ENCODE measurements at places on chromosomes 2 and 18.

DNA sequence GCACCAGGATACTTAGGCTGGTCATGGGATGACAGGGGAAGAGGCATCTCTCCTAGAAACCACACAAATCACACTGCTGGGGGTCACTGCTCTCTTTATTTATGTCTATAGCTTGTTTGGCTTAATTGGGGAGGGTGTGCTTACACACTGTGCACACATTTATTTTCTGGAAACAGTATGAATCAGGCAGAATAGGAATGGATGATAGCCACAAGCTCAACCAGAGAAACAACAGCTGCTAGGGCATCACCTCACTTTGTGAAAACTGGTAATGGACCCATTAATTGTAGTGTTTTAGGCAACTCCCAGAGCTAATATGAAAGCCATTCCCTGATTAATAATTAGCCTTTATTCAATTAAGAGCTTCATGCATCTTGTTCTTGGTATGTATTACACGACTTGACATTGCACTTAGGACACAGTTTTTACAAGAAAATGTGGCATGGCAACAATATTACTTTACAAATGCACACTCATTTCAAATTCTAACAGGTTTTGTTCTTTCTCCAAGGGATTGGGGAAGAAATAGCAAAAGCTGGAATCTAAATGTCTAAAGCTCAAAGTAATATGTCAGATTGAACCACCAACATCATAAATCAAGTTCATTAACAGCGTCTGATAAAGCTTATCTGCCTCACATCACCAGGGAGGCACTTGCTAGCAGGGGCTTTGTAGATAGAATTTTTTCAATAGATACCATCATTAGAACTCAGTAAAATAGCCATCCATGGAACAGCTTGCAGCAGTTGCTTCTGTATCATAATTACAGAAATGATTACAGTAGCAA lies 361.9 kb upstream of the FSHR start:
- DNase-seq = no peak

GRCh38 chr18:57446322-57446721 lies 11.1 kb downstream of the ONECUT2 start:
- no peak for DNase-seq

DNA sequence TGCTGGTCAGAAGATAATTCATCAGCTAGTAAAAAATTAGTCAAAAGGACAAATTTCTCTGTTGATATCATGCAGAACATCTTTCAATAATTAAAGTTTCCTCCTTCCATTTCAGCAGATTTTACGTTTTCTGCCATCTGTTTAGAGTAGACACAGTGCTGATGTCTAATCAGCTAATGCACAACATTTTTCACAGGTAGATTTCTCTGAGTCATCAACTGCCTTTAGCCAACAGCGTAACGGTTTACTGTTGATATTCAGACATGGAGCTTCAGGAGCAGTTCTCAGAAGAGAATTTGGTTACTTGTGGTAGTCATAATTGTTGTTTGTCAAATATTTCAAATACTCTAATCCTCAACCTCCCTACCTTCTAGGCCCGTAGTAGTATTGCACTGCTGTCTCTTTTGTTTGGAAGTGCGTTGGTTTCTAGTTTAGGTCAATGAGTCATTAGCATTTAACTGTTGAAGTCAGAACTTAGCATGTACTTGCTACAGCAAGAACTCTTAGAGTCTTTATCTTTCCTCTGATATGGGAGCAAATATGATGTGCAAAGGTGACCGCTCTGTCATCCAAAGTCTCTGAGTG lies 86.8 kb upstream of the TFPI start:
- DNase-seq = no peak

DNA sequence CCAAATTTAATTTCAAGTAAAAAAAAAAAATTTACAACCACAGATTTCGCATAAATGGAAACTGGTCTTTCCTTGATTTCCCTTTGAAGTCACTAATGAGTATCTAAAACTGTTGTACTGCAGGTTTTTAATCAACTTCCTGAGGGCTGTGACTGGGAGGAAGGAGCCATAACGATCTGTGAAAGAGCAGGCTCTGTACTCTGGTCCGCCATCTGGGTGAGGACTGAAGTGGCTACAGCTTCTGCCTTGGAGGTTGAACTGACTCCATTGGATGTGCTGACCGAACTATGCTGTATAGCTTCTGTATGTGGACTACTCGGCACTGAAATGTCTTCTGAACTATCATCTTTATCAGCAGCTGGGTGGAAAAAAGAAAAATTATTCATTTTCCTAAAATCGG lies 69.3 kb upstream of the CHN1 start:
- no peak for DNase-seq

All from stimulated activated naive CD4-positive, alpha-beta T cell (primary cell).